ENCODE measurements at places on chromosomes 7 and 10.

GRCh38 chr7:146146831-146147486, 30.4 kb downstream of the CNTNAP2 start:
- DNase-seq = no peak

- no peak for DNase-seq
These were observed 316.9 kb upstream of the GRM3 start for GRCh38 chr7:86326847-86327246.

DNA sequence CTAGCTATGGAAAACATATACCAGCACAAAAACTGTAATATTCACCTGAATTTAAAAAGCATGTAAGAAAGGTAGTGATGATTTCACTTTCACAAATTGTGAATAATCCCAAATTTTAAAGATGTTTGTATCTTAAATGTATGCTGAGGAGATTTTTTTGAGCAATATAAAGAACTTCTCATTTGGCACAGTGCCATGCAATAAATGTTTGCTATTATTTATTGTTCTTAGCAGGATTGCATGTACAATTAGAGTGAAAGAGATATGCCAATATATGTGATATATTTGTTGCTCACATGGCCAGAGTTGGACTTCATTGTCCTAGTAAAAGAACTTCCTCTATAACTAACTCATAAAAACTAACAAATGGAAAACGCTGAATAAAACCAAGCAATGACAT, 895.1 kb upstream of the KCND2 start:
- no peak for DNase-seq

DNA sequence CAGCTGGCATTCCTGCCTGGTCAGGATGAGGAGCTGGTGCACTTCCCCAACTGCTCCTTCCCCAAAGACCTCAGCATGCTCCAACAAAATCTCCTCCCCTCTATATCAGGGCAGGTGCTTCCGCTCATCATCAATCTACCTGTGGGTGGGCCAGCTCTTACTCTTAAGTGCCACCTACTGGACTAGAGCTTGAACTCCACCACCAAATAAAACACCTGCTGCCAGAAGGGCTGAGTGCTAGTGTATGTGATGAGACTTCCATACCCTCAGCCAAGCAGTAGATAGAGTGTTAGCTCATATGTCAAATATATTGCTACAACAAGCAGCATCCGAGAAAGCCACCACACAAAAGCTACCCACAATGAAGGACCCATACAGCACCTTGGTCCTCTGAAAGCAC, 264.3 kb downstream of the RNLS start:
- no peak for DNase-seq

GRCh38 chr7:1394371-1394770, 64.9 kb downstream of the MICALL2 start:
- DNase-seq = no peak

GRCh38 chr10:119177708-119178371, 772 bp downstream of the PRDX3 start:
- DNase-seq = no peak

DNA sequence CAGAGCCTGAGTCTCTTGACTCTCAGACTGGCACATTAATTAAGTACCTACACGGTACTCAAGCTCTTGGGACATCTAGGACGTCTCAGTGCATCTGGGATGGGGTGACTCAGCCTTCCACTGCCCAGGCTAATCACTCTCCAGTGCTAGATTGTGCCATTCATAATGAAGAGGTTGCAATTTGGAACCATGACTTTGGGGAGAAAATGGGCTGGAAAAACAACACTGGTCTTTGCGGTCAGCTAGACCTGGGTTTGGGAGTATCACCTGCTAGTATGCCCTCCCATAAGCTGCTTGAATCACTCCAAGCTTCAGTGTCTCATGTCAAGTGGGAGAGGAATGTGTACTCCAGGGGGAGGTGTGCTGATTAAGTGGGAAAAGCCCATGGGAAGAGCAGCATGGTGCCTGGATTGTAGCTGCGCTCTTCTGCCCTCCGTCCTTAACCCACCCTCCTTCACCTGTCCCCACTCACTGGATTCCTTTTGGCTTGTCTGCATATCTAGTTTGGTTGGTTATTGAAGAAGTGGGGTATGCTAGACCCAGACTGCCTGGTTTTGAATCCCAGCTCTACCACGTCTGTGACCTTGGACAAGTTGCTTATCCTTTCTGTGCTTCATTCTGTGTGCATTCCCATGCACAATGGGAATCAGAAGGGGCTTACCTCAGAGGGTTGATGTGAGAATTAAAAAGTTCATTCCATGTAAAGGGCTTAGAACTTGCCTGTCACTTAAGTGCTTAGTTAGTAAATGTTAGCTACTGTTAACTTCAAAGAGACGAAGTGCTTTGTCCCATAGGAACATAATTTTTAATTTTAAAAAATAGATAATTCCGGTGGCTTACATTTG, 3.8 kb downstream of the NFE2L3 start:
- DNase-seq = no peak

GRCh38 chr10:59272061-59272460, 90.3 kb downstream of the FAM13C start:
- no peak for DNase-seq

- no peak for DNase-seq
These were observed 347.0 kb downstream of the GPAM start for GRCh38 chr10:111836571-111836970.

DNA sequence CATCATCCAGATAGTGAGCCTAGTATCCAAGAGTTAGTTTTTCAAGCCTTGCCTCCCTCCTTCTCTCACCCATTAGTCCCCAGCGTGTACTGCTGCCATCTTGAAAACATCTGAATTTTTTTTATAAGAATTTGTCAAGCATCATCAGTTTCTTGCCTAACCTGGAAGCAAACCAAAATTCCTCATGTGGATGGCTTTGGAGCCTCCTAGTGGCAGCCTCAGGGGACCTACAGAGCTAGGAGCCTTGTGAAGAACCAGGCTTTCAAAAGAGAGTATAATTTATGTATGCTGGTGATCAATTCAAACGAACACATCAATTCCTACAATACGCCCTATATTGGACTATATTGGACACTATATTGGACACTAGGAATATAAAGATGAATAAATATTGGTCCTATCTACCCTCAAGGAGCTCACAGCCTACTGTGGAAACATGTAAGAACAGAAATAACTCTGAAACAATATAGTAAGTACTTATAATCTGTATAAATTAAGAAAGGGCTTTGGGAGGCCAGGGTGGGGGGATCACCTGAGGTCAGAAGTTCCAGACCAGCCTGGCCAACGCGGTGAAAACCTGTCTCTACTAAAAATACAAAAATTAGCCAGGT, 63.4 kb downstream of the HPSE2 start:
- DNase-seq = no peak

GRCh38 chr7:17144322-17144721, 154.1 kb upstream of the AHR start:
- DNase-seq = no peak

DNA sequence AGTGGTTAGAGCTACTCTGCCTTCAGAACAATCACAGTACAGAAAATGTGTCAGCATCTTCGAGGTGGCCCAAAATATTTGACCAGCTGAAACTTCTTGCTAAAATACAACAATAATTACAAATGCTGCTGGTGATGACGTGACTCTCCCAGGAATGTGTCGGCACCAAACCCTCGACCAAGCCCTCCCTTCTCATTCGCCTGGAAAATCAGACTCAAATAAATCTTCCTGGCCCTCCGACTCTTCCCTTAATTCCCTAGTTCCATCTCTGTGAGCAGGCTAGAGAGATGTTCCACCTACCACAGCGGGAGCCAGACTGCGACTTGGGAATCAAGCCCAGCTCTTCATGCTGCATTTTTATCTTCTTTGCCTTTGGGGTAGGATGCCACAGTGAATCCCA, 4.1 kb downstream of the PRSS2 start:
- no peak for DNase-seq
